T-helper 2 cell (primary cell): ENCODE measurements at places on chromosomes 2 and 18.

GRCh38 chr2:236823041-236823629 lies 253.5 kb downstream of the ACKR3 start:
- DNase-seq, result no peak

- DNase-seq, result no peak
These were observed 198.8 kb downstream of the KCNS3 start for GRCh38 chr2:18077231-18077630.

DNA sequence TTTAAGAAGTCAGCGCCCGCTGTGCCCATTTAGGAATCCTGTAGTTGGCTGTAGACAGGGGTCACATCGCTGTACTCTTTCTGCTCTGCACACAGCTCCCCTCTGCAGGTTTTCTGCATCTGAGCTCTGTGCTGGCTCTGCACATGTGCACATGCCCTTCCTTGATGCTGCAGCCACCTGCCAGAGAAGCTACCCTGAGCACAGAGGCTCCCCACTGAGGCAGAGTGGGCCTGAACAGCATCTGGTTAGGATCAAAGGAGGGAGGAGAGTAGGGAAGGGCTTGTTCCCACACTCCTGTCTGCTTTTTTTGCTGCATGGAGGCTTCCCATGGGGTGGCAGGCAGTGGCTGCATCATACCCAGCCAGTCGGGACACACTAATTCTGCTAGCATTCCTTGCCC lies 238.9 kb downstream of the FHOD3 start:
- no peak for DNase-seq

- no peak for DNase-seq
These were observed 23.0 kb upstream of the CEP68 start for GRCh38 chr2:65033178-65033577.

GRCh38 chr2:205642599-205643356 lies 39.5 kb upstream of the NRP2 start:
- no peak for DNase-seq

- no peak for DNase-seq
These were observed 81.5 kb downstream of the BCL2 start for GRCh38 chr18:63237881-63238692.
